ENCODE measurements at places on chromosomes 5 and 9.
A peak's percentile ranks its signal among the peaks of the same experiment; 100 is the strongest.

- no peak for DNase-seq
These were observed 45.5 kb downstream of the ELL2 start for GRCh38 chr5:95915999-95916686.

- DNase-seq: no peak
These were observed 61.1 kb downstream of the MLANA start for GRCh38 chr9:5951686-5952211.

DNA sequence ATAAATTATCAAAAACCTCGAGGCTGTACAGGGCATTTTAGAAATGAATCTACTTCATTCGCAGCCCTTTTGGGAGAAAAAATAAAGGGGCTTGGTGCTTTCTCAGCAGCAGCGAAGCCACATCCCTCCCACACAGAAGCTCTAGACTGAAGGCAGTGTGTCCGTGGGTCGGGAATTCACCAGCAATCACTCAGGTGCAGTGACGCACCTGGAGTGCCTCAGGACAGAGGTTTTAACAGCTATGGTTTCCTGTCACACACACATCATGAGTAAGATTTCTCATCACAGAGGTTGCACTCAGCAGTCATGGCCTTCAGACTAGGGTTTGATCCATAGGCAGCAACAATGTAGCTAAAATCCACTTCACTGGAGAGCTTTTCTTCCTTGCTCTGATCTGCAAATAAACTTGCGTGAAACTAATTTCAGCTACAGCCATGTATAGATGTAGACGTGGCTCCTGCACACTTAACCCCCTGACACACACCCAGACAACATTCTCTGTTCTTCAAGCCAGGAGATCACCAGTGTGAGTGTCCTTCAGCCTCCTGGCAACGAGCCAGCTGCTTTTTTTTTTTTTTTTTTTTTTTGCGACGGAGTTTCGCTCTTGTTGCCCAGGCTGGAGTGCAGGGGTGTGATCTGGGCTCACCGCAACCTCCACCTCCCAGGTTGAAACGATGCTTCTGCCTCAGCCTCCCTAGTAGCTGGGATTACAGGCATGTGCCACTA is 34.8 kb downstream of the DYNC2I2 start:
- no peak for DNase-seq

GRCh38 chr5:135986891-135987401 is 32.2 kb upstream of the LECT2 start:
- DNase-seq: no peak

DNA sequence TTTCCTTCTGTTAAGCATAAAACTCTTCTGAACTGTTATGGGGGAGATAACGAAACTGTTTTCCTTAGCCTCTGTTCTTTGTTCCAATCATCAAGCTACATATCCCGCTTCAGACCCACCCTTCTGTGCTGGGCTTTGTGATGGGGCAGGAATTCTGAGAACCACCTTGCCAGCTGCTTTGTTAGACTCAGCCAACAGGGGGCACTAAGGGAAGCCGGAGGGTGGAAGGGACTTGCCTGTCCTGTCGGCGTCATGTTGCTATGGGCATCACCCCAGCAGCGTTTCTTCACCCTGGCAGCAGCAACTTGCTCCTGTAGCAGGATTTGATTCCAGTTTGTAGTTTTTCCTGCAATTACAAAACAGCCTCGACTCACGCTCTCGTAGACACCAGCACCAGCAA is 169.1 kb downstream of the CAAP1 start:
- no peak for DNase-seq

DNA sequence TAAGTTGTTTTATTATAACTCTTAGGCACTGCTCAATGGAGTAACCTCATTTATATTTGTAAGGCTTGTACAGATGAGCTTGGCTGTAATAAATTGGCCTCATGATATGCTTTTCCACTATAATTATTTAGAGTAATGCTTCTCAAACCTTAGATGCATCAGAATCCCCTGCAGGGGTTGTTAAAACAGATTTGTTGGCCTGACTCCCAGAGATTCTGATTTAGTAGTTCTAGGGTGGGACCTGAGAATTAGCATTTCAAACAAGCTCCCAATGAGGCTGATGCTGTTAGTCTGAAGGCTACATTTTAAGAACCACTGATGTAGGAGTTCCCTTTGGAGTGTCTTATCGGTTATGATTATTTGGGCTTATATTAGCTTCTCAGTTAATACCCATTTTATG is 38.2 kb upstream of the ARSB start:
- peak; percentile 27 for DNase-seq

GRCh38 chr5:59620535-59621212 is 272.9 kb downstream of the PDE4D start:
- no peak for DNase-seq

- DNase-seq: no peak
These were observed 162.4 kb upstream of the TUT7 start for GRCh38 chr9:86516564-86516963.

DNA sequence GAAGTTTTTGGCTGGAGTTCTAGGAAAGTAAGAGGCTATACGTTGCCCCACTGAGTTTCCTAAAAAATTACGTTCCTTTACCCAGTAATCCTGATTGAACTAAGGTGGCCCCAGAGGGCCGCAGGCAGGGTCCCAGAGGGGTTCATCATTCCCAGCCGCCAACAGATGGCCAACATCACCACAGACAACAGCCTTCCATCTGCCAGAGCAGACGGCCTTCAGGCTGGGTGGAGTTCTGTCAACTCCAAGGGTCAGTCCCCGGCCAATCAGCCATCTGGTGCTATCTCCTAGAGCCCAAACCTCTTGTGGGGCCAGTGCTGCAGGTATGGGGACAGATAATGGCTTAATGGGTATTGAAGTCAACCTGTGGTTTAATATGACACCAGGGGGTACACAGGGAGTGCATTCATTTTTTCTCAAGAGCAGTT is 30.4 kb downstream of the TBC1D2 start:
- DNase-seq: no peak

DNA sequence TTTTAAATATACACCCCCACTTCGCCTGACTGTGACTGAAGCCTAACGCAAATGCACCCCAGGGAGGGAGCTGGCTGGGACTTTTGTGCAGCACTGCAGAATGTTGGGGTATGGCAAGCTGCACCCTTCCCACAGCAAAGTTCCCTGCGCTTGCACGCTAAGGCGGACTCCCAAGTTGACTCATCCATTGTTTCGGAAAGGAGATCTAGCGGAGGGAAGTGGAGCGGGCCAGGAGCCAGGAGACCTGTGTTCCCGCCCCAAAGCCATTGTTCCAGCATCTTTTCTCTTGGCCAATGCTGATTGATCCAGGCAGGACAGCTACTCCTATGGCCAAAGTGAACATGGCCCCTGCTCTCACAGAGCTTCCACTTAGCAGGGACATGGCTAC is 202.9 kb downstream of the AOPEP start:
- DNase-seq: no peak

DNA sequence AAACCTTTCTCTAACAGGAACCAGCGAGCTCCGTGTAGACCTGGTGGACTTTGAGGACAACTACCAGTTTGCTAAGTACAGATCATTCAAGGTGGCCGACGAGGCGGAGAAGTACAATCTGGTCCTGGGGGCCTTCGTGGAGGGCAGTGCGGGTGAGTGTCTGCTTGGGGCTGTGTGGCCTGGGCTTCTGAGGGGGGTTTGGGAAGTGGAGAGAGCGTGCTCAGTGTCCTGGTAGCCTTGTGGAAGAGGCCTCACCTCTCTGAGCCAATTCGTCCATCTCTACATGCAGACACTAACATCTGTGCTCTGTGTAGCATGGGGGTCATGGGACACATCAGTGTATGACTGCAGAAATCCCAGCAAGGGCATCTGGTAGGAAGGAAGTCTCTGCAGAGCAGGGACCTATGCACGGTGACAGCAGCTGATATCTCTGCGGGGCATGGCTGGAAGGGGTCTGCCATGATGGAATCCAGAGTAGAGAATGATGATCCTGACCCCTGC is 5.9 kb downstream of the FCN2 start:
- no peak for DNase-seq

DNA sequence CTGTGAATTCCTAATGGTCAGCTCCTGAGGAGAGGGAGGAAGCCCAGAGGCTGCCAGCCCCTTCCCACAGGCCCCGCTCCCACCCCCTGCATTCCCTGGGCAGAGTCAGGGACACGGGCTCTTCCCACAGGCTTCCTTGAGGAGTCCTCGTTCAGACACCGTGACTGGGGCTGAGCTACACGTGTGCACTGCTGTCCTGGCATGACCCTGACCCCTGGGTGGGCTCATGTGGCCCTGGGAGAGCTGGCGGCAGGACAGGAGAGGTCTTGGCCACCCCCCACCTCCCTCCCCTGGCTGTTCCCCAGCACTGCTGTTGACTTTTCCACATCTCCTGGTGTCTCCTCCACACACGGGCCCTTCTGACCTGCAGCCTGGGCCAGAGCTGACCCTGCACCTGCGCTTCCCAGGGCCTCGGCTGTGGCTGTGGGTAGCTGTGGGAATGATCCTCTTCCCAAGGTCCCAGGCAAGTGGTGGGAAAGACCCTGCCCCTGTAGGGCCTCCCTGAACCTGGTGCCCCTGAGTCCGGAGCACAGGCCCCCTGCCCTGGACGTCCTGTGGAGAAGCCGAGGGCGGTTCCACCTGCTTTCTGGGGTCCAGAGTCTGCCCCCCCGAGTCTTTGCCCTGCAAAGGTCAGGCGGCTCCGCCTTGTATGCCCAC is 56.5 kb upstream of the NKD2 start:
- DNase-seq: no peak

- no peak for DNase-seq
These were observed 347.0 kb upstream of the ADAMTSL1 start for GRCh38 chr9:18126831-18127498.

DNA sequence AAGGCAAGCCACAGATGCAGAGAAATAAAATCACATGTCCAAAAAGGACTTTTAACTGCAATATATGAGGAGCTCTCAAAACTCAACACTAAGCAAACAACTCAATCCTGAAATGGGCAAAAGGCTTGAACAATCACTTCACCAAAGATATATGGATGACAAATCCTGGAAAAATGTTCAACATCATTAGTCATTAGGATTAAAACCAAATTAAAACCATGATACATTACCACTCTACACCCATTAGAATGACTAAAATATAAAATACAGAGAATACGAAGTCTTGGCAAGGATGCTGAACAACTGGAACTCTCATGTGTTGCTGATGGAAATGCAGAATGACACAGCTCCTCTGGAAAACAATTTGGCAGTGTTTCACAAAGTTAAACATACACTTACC is 277.4 kb downstream of the TLE1 start:
- DNase-seq: no peak

DNA sequence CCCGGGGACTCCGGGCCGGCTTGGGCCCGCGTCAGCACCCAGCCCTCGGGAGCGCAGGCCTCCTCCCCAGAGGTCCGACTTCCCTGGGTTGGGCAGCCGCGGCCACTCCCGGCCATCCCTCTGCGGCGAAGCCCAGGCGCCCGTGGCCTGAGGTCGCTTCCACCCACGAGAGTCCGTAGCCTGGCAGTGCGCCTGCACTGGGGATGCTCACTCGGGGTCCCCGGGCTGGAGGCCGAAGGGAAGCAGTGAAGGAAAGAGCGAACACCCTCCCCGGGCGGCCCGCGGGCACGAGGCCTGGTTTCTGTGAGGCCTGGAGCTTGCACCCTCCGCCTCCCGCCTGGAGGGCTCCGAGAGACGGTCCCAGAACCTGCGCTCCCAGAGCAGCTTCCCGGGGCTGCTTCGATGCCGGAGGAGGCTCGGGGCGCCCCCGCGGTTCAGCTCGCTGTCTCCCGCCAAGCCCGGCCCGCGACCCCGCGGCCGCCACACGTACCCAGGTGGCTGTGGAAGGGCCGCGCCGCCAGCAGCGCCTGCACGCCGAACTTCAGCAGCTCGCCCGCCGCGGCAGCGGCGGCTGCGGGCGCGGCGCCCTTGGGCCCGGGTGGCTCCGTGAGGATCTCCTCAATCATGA is 607 bp downstream of the BARX1 start:
- no peak for DNase-seq

DNA sequence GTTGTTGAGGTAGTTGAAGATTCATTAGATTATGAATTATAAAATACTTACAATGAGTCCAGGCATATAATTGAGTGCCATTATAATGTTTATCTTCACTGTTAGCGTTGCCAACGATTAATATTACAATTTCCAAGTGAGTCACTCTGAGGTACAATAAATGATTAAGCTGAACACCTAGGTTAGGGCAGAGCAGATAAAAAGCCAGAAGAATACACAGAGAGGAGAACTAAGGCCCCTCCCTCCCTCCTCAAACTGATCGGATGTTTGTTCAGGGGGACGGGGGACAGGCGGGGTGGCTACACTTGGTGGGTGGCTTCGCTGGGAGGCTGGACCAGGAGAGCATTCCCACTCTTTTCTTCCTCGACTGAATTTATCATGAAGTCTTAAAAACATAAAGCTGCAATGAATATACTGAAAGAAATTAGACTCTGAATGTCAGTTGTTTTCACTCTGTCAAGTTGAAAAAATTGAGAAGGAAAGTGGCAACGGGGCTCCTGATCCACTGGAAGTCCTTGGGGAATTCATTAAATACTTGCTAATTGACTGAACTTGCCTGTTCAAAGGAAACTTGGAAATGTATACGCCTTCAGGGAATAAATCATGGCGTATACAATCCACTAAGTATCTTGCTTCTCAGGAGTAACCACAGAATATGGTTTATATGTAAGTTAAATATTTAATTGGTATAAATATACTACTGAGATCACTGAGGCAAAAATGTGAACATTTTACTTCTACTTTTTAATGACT is 198.1 kb downstream of the TSSK1B start:
- DNase-seq: no peak

GRCh38 chr9:110025551-110026170 is 182.3 kb downstream of the C9orf152 start:
- DNase-seq: no peak

DNA sequence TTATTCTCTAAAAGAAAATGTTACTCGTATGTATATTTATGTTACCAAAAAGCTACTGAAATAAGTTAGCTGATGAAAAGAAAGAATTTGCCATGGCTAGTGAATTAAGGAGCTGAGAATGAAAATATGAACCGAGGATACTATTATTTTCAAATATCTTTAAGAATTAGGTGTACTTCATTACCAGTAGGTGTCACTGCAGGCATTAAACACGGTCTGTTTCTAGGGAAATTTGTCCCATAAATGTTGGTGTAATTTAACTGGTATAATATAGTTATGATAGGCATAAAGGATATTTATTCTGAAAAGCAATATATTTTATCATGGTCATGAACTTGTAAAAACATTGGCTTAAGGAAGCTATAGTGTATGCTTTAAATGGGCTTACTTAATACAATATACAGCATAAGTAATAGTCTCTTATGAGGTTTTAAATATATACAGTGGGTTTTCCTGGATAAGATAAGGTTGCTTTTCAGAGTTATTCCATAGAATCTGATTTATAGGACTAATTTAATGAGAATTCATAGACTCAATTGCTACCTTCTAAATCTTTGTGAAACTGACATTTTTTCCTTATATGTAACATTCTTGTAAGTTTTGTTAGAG is 72.4 kb upstream of the MPDZ start:
- peak; percentile 72 for DNase-seq

DNA sequence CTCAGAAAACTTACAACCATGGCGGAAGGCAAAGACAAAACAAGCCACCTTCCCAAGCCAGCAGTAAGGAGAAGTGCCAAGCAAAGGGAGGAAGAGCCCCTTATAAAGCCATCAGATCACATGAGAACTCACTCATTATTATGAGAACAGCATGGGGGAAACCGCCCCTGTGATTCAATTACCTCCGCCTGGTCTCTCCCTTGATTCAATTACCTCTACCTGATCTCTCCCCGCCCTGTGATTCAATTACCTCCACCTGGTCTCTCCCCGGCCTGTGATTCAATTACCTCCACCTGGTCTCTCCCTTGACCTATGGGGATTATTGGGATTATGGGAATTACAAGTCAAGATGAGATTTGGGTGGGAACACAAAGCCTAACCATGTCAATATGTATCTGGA is 467.3 kb upstream of the FTMT start:
- peak; percentile 35 for DNase-seq

- no peak for DNase-seq
These were observed 23.2 kb downstream of the RETREG1 start for GRCh38 chr5:16593628-16594027.

- no peak for DNase-seq
These were observed 71.2 kb upstream of the FREM1 start for GRCh38 chr9:14981291-14981950.
